ENCODE measurements at places on chromosomes 7 and 10.

GRCh38 chr7:132393789-132394261 is 182.4 kb downstream of the PLXNA4 start:
- no peak for DNase-seq

DNA sequence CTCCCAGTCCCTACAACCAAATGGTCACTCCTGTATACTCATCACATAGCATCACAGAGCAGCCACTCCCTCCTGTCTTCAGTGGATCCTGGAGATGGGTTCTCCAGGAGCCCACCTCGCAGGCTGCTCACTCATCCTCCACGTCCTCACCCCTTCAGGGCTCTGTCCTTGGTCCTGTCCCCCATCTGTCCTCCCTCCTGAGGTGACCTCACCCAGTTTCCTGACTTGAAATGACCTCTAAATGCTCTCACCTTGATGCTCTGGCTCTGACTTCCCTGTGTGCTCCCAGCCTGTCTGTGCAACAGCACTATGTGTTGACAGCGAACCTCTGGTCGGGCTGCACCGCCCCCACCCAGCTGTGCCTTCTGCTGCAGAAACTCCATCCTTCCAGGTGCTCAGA is 2.1 kb upstream of the PPP2R2D start:
- DNase-seq, result no peak

GRCh38 chr10:17729630-17730029 is 22.4 kb upstream of the TMEM236 start:
- no peak for DNase-seq

- no peak for DNase-seq
Measured at GRCh38 chr7:104979167-104979841, 34.7 kb upstream of the KMT2E start.

DNA sequence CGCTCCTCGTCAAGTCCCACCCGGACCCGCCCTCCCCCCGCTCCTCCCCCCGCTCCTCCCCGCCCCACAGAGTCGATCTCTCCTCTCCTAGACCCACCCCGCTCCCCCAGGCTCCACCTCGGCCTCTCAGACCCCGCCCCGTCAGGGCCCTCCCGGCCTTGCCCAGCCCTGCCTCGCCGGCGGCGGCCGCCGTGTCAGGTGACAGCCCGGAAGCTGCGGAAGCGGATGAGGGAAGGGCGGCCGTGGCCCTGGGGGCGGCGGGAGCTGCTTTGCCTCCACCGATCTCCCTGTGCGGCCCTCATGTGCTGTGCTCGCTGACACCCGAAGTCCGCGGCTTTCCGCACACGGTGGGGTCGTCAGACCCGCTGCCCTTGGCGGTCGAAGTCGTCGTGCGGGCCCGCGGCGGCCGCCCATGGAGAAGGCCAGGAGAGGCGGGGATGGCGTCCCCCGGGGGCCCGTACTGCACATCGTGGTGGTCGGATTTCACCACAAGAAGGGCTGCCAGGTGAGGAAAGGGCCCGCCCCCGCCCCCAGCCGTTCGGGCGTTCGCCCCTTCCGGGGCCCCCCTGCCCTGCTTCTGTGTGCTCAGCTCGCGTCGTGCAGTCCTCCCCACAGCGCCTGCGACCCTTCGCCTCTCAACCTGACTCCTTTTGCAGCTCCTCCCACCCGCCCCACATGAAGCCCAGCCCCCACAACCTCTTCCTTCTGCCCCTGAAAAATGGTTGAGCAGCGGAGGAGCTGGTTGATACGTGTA is at the start of gene AVL9:
Gene AVL9 (plus strand): TSS at position 192 of the 754 bp plus-strand sequence. CDS start 221 bp downstream, at position 413.
- peak; percentile 96 for DNase-seq

DNA sequence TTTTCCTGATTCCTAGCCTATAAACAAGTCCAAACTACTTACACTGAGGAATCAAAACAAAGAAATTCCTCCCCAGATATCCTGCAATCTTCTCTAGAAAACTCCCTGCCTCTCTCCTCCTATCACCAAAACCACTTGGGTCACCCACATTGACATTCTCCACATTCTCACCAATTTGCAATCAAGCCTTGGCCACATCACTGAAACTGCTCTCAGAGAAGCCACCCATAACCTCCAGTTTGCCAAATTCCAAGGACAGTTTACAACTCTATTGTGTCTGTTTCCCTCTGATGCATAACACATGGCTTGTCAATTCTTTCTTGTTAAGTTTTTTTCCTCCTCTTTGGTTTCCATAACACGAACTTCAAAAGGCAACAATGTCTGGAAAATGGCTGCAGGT is 233.5 kb downstream of the XPNPEP1 start:
- no peak for DNase-seq

GRCh38 chr10:8594176-8594575 is 539.7 kb downstream of the GATA3 start:
- no peak for DNase-seq

GRCh38 chr7:45259966-45260646 is 102.5 kb downstream of the RAMP3 start:
- peak; percentile 75 for DNase-seq

DNA sequence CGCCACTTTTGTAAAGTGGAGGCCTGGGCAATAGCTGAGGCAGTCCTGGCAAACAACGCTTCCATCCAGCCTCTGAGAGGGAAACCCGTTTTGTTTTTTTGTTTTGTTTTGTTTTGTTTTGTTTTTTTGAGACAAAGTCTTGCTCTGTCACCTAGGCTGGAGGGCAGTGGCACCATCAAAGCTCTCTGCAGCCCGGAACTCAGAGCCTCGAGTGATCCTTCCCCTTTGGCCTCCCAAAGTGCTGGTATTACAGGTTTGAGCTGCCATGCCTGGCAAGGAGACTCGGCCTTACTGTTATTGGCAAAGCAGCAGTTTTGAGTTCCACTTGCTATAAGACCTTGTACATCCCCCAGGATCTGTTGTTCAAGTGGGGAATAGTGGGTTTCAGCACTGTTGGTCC is 10.5 kb upstream of the SLC25A16 start:
- no peak for DNase-seq

DNA sequence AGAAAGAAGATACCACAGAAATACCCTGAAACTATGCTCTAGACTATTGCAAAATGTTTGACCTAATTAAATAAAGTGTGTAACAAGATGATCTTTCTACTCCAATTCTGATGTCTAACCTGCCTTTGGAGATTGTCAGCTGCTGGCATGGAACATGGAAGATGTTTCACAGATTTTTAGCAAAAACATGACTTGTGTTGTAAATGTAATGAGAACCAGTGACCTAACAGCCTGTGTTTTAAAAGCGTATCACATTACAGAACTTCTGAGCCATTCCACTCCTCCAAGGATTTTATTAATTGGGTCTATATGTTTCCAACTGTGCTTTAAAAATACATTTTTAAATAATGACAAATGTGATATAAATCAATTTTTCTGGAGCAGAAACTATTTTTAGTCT is 526.3 kb upstream of the SEMA3D start:
- DNase-seq, result no peak

DNA sequence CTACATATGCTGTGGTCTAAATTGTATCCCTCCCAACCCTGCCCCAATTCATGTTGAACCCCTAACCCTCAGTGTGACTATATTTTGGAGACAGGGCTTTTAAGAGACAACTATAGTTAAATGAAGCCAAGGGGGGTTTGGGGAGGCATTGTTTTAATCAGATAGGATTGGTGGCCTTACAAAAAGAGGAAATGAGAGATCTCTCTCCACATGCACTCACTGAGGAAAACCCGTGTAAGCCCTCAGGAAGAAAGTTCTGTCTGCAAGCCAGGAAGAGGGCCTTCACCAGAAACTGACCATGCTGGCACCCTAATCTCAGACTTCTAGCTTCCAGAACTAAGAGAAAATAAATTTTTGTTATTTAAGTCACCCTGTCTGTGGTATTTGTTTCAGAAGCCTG is 276.7 kb downstream of the KIF20B start:
- DNase-seq, result no peak

- no peak for DNase-seq
Measured at GRCh38 chr10:14380746-14381145, 50.0 kb upstream of the FRMD4A start.

GRCh38 chr10:73922007-73922863 is 11.3 kb downstream of the PLAU start:
- DNase-seq, result peak; percentile 55

GRCh38 chr7:73433924-73434700 is 534 bp downstream of the FZD9 start:
- DNase-seq, result no peak

- no peak for DNase-seq
Measured at GRCh38 chr7:103487419-103487818, 41.4 kb upstream of the SLC26A5 start.

- no peak for DNase-seq
Measured at GRCh38 chr7:81013083-81013817, 94.4 kb upstream of the SEMA3C start.

- no peak for DNase-seq
Measured at GRCh38 chr10:113094114-113094486, 144.1 kb downstream of the TCF7L2 start.

GRCh38 chr10:70337201-70337651 is 45.2 kb downstream of the LRRC20 start:
- no peak for DNase-seq

DNA sequence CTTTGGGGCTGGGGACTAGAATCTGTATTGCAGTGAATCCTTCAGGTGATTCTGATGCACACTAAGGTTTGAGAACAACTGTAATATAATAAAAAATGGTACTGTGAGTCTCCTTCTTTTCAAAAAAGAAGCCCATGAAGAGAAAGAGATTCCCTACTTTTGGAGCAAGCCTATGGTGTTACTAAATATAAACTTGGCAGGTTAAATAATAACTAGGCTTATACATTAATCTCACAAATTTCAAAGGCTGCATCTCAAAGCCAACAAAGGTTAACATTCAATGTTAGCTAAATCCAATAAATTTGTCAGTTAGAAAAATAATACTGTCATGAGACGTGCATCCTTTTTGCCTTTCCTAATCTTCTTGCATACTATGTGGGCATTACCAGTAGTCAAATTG is 159.7 kb upstream of the LAMB4 start:
- no peak for DNase-seq

DNA sequence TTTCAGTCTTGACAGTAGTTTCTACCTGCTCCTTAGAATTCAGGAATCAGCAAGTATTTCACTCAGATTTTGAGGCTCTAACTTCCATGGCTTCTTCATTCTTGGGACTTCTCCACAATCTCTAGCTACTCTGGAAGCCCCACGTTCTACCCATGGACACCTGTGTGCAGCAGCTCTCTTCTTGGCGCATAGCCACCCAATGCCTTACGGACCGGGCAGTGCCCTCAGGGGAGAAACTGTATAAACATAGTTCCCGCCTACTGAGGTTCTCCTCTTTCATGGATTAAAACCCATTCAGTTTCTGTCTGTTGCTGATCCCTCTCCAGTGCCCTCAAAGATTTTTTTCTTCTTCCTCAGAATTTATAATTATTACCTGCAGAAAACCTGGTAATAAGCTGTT is 177.1 kb downstream of the SORCS1 start:
- no peak for DNase-seq

- no peak for DNase-seq
Measured at GRCh38 chr7:18902892-18903291, 214.5 kb downstream of the TWIST1 start.

- DNase-seq, result no peak
Measured at GRCh38 chr10:95284807-95285206, 6.0 kb downstream of the PDLIM1 start.

DNA sequence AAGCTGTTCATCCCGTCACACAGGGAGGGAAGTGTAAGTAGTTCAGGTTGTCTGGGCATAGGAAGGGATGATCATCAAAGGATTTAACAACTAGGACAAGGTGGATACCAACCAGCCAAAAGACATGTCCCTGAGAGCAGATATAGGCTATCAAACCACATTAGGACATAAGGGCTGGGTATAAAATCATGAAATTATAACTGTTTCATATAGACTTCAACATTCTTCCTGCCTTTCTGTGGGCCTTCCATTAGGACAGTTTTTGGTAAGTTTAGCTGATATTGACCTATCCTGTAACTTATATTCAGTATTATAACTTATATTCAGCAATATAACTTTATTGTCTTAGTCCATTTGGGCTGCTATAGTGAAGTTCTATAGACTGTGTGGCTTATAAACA is 190.9 kb downstream of the PAXIP1 start:
- DNase-seq, result no peak

GRCh38 chr7:69932034-69932628 is 333.9 kb downstream of the AUTS2 start:
- DNase-seq, result no peak

- DNase-seq, result peak; percentile 88
Measured at GRCh38 chr7:50449881-50450589, at the start of gene FIGNL1. TSS of gene FIGNL1 (minus strand) at chr7:50450350. CDS start at chr7:50447287, 3,063 bp downstream.

- no peak for DNase-seq
Measured at GRCh38 chr7:102287111-102287980, 678 bp downstream of the SH2B2 start.

GRCh38 chr10:22022257-22023032 is 18.9 kb upstream of the DNAJC1 start:
- DNase-seq, result no peak

DNA sequence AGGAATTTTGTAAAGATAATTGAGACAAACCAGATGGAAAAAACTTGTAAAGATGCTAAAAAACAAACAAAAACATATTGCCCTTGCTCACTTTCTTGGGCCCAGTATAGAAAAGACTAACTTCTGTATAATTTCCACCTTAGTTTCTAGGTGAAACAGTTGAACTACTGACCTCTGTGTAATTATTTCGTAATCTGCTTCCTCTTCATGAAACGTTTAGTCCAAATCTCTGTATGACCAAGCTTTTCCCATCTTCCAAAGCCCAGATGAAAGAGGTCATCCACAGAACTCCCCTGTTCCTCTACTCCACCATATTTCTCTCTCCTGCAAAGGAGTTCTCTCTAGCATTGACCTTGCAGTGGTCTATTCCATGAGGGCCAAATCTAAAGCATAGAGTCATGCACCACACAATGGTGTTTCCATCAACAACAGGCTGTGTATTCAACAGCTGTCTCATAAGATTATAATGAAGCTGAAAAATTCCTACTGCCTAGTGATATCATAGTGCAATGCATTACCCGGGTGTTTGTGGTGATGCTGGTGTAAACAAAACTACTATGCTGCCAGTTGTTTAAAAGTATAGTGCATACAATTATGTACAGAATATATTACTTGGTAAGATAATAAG is 647.6 kb downstream of the TNS3 start:
- no peak for DNase-seq

GRCh38 chr7:90401989-90402388 is 1.3 kb upstream of the CLDN12 start:
- DNase-seq, result no peak

DNA sequence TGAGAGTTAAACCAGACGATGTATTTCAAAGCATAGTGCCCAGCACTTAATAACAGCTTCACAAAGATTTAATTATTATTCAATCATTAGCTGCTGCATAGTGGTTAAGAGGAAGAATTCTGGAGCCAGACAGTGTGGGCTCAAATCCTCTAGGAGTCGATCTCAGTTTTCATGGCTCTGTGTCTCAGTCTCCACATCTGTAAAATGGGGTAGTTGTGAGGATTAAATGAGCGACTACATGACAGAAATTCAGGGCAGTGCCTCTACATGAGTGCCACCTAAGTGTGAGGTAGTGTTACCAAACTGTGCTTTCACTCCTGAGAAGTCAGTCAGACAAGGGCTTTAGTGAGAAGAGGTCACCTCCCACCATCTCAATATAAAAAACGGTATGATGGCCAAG is 81.7 kb upstream of the FGFR2 start:
- no peak for DNase-seq

DNA sequence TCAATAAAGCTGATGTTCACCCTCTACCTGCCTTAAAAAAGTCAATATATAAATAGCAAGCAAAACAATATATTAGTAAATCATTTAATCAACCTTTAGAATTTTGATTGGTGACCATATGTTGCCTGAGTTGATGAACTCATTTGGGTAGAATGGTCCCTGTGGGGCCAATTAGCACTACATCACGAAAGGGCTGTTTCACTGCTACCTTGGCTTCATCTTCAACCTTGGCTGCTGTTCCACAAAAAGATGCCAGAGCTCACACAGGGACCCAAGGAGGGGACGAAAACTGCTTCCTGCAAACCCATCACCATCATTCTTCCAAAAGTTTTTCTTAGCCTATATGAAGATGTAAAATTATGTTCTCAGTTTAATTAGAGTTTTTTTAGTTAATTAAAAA is 35.4 kb upstream of the HBP1 start:
- DNase-seq, result no peak

All from GM13977 (cell line).